Liver (tissue), 10 donors: ENCODE measurements at places on chromosomes 13 and 19. TPM values are rescaled to one million over a fixed set of nuclear protein-coding genes. Genes with fewer than 3 reads are reported as not detected.

- no peak overlapping the region for H3K27ac ChIP-seq
- DNase-seq: no peak
- H3K27me3 ChIP-seq: no peaks in the 10 kb centered on the region
- no peaks in the 10 kb centered on the region for H3K36me3 ChIP-seq
These were observed 29.8 kb upstream of the TM9SF2 start for GRCh38 chr13:99471221-99472121.

DNA sequence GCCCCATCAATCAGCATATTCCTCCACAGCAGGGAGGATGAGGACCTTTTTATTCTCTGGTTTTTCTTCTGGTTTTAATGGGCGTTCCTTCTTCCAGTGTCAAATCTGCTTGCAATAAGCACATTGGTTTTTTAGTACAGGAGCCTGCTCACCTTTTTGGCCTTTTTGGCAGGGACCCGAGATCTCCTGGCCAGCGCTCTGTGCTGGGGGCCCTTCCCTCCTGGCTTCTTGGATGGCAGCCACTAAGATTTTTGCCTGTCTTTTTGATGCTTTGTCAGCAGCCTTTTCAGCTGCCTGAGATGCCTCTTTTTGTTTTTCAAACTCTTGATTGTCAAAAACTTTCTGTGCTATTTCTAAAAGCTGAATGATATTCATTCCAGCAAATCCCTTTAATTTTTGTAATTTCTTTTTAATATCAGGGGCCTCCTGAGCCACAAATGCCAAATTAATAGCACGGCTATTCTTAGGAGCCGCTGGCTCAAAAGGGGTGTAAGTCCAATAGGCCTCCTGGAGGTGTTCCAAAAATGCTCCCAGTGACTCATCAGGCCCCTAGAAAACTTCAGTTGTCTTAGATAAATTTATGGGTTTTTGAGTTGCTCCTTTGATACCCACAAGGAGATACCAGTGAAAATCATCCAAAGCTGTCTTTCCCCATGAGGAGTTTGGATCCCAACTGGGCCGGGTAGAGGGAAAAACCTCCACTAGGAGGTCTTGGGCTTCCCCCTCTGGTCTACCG lies 73.0 kb downstream of the ZNF100 start:
- no peak for DNase-seq
- H3K27me3 ChIP-seq: no peaks in the 10 kb centered on the region
- H3K27ac ChIP-seq: no peak overlapping the region
- no peak overlapping the region for H3K4me3 ChIP-seq
- H3K36me3 ChIP-seq: no peaks in the 10 kb centered on the region
- no peaks in the 10 kb centered on the region for H3K4me1 ChIP-seq

DNA sequence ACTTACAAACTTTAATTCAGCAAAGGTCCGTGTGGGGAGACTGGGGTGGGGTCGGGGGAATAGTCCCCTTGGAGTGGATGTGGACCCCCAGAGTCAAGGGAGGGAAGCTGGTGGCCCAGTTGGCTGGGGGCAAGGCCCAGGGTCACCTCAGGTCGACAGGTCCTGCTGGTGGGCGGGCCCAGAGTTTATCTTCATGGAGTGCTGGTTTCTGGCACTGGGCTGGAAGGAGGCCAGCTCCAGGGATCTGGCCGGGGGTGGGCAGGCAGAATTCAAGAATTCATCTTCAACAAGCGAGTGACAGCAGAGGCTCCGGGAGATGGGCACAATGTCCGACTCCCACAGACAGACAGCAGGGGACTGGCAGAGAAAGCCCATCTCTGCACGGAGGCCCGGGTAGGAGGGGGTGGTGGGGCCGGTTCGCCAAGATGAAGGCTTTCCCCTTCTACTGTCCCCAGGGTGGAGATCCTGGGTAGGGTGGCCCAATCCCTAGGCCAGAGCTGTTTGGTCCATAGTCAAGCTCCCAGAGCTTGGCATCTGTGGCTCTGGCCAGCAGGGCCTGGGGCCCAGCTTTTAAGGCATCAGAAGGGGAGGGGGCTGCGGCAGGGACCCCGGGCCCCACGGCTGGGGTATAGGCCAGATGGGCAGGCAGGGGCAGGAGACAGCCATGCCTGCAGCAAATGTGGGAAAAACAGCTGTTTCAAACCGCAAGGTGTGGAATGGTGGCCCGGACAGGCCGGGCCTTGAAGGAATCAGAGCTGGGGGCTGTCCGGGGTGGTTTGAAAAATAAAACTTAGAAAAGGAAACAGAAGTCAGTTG lies 622 bp upstream of the FDX2 start:
- peaks cover 16% of the 10 kb centered on the region for H3K36me3 ChIP-seq
- H3K4me3 ChIP-seq: no peak overlapping the region
- no peak overlapping the region for H3K27ac ChIP-seq
- no peaks in the 10 kb centered on the region for H3K27me3 ChIP-seq
- peak; percentile 76 for DNase-seq
- peaks cover 17% of the 10 kb centered on the region for H3K4me1 ChIP-seq

GRCh38 chr19:36771261-36772231 lies 1.1 kb downstream of the ZNF850 start:
- H3K27ac ChIP-seq: peak overlapping the region; percentile 94
- peak overlapping the region; percentile 91 for H3K4me3 ChIP-seq
- no peaks in the 10 kb centered on the region for H3K27me3 ChIP-seq
- H3K4me1 ChIP-seq: peaks cover 15% of the 10 kb centered on the region

DNA sequence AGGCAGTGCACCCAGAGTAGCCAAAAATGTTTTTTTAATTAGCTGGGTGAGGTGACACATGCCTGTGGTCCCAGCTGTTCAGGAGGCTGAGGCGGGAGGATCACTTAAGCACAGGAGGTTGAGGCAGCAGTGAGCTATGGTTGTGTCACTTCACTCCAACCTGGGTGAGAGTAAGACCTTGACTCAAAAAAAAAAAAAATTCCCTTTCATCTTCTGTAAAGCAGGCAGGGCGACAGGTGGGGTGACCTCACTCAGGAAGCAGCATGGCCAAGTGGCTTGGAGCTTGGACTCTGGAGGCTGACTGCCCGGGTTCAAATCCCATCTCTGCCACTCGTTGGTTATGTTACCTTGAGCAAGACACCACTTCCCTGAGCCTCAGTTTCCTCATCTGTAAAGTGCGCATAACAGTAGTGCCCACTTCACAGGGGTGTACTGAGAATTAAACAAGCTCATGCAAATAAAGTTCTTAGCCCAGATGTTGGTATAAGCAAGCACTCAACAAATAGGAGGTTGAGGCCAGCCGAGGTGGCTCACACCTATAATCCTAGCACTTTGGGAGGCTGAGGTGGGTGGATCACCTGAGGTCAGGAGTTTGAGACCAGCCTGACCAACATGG lies 48.3 kb downstream of the MAP4K1 start:
- no peaks in the 10 kb centered on the region for H3K36me3 ChIP-seq
- no peaks in the 10 kb centered on the region for H3K4me1 ChIP-seq
- DNase-seq: no peak
- no peak overlapping the region for H3K27ac ChIP-seq
- H3K27me3 ChIP-seq: no peaks in the 10 kb centered on the region
- H3K4me3 ChIP-seq: no peak overlapping the region

GRCh38 chr19:39890755-39891551 lies 43.5 kb downstream of the FCGBP start:
- DNase-seq: no peak
- H3K27ac ChIP-seq: no peak overlapping the region
- H3K4me1 ChIP-seq: no peaks in the 10 kb centered on the region
- H3K27me3 ChIP-seq: peaks cover 2% of the 10 kb centered on the region

DNA sequence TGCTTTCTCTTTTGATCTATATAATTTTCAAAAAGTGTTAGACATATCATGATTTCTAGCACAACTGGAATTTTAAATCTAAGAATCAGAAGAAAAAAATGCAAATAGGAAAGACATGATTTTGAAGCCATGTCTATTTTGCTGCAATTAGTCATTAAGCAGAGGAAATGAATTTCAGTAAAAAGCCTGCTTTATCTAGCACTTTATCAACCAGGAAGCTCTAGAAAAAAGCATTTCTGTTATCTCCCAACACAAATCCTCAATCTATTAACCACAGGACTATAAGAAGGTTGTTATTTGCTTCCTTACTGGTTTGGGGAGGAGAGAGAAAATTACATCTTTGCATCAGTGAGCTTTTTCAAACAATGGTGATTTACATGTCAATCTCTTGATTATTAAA lies 716.7 kb downstream of the DIAPH3 start:
- no peak overlapping the region for H3K4me3 ChIP-seq
- no peaks in the 10 kb centered on the region for H3K4me1 ChIP-seq
- H3K36me3 ChIP-seq: no peaks in the 10 kb centered on the region
- no peaks in the 10 kb centered on the region for H3K27me3 ChIP-seq

GRCh38 chr13:33911521-33911920 lies 93.6 kb downstream of the RFC3 start:
- no peaks in the 10 kb centered on the region for H3K27me3 ChIP-seq
- no peak overlapping the region for H3K27ac ChIP-seq
- H3K4me3 ChIP-seq: no peak overlapping the region
- DNase-seq: no peak

DNA sequence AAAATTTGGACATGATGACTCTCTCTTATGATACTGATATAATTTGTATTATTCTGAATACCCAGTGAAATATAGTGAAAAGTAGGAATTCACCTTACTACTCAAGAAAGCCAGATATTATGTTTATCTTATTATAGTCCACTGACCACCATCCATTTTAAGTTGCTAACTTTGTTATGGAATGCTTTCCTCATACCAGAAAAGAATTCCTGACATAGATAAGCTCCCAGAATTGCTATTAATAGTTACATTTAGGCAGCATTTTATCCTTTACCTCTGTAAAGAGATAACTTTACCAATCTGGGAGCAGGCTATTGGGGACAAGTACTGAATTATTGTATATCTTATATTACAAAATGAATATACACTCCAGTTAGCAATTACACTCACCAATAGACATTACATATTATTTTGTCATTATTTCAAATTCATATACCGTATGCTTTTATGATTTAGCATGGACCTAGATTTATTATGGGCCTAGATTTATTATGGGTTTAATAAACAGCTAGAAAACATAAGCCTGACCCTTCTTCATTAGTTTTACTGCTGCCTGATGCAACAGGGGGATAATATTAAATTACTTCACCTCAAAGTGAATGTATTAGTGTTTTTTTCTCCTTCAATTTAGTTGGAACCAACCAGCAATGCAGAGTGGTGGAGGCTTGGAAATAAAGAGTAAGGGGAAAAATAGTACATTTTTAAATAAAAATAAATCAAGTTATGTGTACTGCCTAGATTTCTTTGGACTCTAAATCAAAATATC lies 1886.1 kb downstream of the PCDH9 start:
- no peak for DNase-seq
- H3K36me3 ChIP-seq: no peaks in the 10 kb centered on the region
- H3K27me3 ChIP-seq: no peaks in the 10 kb centered on the region
- H3K4me3 ChIP-seq: no peak overlapping the region
- H3K4me1 ChIP-seq: no peaks in the 10 kb centered on the region
- H3K27ac ChIP-seq: no peak overlapping the region

DNA sequence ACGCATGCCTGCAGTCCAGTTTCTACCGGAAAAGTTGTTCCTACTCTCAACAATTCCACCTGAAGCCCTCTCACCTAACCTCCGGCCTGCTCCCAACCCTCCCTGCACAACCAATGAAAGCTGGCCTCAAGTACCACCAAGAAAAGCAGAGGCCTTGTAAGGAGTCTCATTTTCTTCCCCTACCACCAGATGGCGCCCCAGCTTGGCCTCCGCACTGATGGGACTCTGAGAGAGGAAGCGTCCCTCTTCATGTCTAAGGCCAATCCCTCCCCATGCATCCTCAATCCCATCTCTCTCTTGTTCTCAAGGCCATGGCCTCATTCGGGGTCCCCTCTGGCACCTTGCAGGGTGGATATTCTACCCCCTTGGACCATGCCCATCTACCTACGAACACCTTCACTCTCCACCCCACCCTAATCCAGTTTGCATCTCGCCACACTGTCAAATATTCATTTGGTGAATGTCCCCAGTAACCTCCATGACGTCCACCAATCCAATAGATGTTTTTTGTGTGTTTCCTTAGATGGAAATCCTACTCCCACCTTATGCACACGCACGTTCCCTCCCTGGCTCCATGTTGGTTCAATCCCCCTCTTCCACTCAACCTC lies 412.8 kb downstream of the ZNF536 start:
- no peaks in the 10 kb centered on the region for H3K36me3 ChIP-seq
- peak; percentile 64 for DNase-seq
- no peaks in the 10 kb centered on the region for H3K4me1 ChIP-seq
- peaks cover 3% of the 10 kb centered on the region for H3K27me3 ChIP-seq
- no peak overlapping the region for H3K27ac ChIP-seq

Gene RGCC
- 1.5 TPM for polyA plus RNA-seq

Gene AKT1S1
- polyA plus RNA-seq: 15.4 TPM

Gene APLP1
- polyA plus RNA-seq: 0.51 TPM
